ENCODE measurements at places on chromosomes 3 and 15.

GRCh38 chr3:140686128-140686527 is 8.3 kb downstream of the TRIM42 start:
- no peak for DNase-seq

GRCh38 chr15:44545913-44546802 is 9.2 kb downstream of the EIF3J start:
- DNase-seq: no peak

GRCh38 chr15:51263116-51263515 is 75.3 kb downstream of the CYP19A1 start:
- no peak for DNase-seq

GRCh38 chr3:14016900-14017475 is 107.7 kb downstream of the CHCHD4 start:
- DNase-seq: no peak

DNA sequence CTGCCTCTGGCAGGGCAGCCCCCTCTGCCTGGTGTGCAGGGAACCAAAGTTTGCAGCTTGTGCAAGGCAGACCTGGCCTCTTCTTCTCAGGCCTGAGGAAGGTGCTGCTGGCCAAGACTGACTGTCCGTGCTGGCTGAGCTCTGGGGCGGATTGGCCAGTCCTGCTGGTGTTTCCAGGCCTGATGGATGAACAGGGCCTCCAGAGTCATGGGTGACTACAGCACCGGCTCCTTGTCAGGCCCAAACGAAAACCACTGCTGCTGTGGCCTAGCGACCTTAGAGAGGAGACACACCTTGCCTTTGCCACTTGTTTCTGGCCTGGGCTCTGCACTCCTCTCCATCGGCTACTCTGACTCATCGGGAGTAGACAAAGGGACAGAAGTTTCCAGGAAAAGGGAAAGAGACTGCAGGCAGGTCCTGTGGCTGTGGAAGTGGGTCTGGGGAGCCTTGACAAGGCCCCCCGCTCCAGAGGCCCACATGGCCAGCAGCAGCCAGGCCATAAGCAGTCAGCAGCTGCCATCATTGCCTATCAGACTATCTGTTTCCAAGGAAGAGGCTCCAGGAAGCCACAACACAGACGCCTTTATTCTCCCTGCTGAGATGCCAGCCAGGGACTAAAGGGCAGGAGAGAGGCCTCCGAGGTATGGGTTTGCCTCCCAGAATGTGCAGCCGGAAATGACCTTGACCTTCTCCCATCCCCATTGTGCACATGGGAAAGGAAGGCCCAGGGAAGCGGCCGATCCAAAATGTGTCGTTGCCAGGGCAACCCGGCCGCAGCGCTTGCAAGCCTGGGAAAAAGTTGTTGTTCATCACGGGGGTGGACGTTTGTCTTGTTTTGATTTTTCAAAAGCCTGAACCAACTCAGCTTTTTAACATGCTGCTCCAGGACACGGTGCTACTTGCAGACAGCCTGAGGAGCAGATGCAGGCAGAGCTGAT is 160.5 kb downstream of the CHSY1 start:
- peak; percentile 78 for DNase-seq
